ENCODE measurements at places on chromosomes 7 and 10. TPM values are rescaled to one million over a fixed set of nuclear protein-coding genes. Genes with fewer than 3 reads are reported as not detected.

- no peaks in the 10 kb centered on the region for H3K4me1 ChIP-seq
- H3K27me3 ChIP-seq: no peaks in the 10 kb centered on the region
- no peak overlapping the region for H3K4me3 ChIP-seq
- DNase-seq: no peak
- no peaks in the 10 kb centered on the region for H3K36me3 ChIP-seq
These were observed 104.2 kb downstream of the EMX2 start for GRCh38 chr10:117646718-117647117.

- peaks cover 11% of the 10 kb centered on the region for H3K36me3 ChIP-seq
- H3K4me3 ChIP-seq: peak overlapping the region; percentile 85
- H3K27me3 ChIP-seq: no peaks in the 10 kb centered on the region
- peak; percentile 89 for DNase-seq
- peaks cover 55% of the 10 kb centered on the region for H3K4me1 ChIP-seq
- peak overlapping the region; percentile 99 for H3K27ac ChIP-seq
These were observed 43.5 kb downstream of the PDLIM1 start for GRCh38 chr10:95247200-95247880.

DNA sequence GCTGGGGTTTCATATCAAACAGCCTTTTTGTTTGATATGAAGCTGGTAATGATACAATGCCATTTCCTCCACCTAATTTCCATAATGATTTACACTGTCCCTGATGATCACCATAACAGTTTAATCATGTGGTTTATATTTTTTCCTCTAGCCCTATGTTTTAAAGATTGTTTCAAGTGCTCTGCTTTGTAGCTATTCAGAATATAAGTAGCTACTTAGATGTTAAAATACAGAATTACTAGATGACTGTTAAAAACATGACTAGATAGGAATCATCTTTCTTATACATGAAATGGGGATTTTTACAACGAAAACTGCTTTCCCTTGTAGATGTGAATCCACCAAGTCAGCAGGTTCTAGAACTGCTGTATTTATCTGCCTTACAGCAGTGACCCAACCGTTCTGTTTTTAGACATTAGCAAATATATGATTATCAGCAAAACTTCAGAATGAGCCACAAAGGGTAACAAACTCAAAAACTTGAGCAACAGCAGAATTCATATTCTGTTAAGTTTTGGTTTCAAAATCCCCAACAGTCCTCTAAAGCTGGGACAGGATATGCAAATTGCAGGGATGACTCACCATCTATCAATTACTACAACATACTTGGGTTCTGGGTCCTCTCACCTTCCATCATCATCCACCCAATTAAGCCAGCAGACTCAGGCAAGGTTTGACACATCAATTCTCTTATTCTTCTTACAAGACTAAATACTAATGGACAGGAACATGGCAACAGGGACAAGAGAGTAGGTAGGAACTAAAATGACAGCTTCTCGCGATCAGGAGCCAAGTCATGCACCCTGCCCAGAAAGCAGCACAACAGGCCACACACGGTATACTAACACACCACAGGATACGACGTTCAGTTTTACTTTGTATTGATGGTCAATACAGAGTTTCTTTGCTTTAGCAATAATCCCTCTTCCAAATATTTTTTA is 83.9 kb downstream of the PIP4K2A start:
- H3K4me1 ChIP-seq: peaks cover 66% of the 10 kb centered on the region
- peak overlapping the region; percentile 40 for H3K4me3 ChIP-seq
- peak; percentile 32 for DNase-seq
- peak overlapping the region; percentile 59 for H3K27ac ChIP-seq
- H3K27me3 ChIP-seq: no peaks in the 10 kb centered on the region
- H3K36me3 ChIP-seq: peaks cover 16% of the 10 kb centered on the region

- no peak overlapping the region for H3K27ac ChIP-seq
- no peak overlapping the region for H3K4me3 ChIP-seq
- H3K4me1 ChIP-seq: no peaks in the 10 kb centered on the region
- no peaks in the 10 kb centered on the region for H3K36me3 ChIP-seq
- H3K27me3 ChIP-seq: no peaks in the 10 kb centered on the region
These were observed 69.2 kb downstream of the SEMA3E start for GRCh38 chr7:83579740-83580139.

GRCh38 chr7:19305698-19306097 is 160.5 kb upstream of the FERD3L start:
- peaks cover 4% of the 10 kb centered on the region for H3K36me3 ChIP-seq
- no peak overlapping the region for H3K4me3 ChIP-seq
- H3K27me3 ChIP-seq: no peaks in the 10 kb centered on the region
- peaks cover 27% of the 10 kb centered on the region for H3K4me1 ChIP-seq
- H3K27ac ChIP-seq: no peak overlapping the region
- no peak for DNase-seq

DNA sequence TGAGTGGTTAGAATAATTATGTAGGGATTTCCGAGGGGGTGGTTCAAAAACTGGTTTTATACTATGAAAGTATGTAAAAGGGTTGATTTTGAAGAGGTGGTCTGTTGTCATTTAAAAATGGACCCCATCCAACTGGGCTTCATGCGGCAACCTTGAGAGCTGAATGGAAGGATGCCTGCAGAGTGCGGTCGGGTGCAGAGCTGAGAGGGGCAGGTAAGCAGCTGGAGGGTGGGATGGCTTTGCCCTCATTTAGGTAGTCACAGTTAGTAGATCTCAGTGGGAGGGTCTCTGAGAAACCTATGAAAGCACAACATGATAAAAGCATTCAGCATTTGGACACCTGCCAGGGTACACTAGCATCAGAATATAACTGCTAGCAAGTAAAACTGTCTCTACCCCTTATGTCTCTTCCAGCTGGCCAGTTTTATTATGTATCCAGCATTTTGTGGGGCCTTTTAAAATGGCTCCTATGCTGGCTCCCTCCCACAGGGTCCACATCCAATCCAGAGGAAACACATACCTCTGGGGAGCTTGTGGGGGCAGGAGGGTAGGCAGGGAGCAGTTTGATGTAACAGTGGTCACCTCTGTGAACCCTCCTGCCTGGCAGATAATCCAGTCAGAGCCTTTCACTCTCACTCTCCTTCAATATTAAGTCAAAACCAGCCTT is 75.9 kb upstream of the MAGI2 start:
- H3K36me3 ChIP-seq: no peaks in the 10 kb centered on the region
- 0 out of 2 replicates have a peak overlapping the region, but pooled peaks have one; percentile 15 for H3K27ac ChIP-seq
- peaks cover 35% of the 10 kb centered on the region for H3K4me1 ChIP-seq
- H3K4me3 ChIP-seq: no peak overlapping the region
- no peak for DNase-seq

- H3K4me1 ChIP-seq: peaks cover 64% of the 10 kb centered on the region
- H3K4me3 ChIP-seq: peak overlapping the region; percentile 82
- peak overlapping the region; percentile 89 for H3K27ac ChIP-seq
- H3K36me3 ChIP-seq: no peaks in the 10 kb centered on the region
These were observed 34.8 kb downstream of the MTURN start for GRCh38 chr7:30169579-30169978.

GRCh38 chr10:71423250-71423649 is 26.5 kb downstream of the CDH23 start:
- no peak overlapping the region for H3K27ac ChIP-seq
- H3K4me3 ChIP-seq: no peak overlapping the region
- H3K36me3 ChIP-seq: no peaks in the 10 kb centered on the region
- no peak for DNase-seq

DNA sequence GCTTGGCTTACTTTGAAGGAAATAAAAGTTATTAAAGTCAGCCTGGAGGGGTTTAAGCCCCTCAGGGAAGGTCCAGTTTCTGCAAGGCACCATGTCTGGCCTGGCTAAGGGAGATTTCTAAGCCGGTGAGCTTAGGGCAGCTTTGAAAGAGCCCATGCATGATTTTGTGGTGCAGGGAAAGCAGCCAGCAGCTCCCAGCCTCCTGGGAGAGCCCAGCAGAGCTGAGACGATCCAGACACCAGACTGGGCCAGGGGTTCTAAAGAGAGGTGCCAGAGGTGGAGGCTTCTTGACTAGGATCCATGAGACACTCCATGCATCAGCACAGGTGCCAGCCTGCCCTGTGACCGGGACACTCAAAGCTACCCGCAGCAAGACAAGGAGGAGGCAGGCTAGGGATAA is 59.6 kb upstream of the MKX start:
- no peak overlapping the region for H3K4me3 ChIP-seq
- H3K27me3 ChIP-seq: no peaks in the 10 kb centered on the region
- no peak overlapping the region for H3K27ac ChIP-seq
- H3K36me3 ChIP-seq: peaks cover 13% of the 10 kb centered on the region
- no peak for DNase-seq

CNNM1 gene
- 3.1 TPM for total RNA-seq
